ENCODE measurements at places on chromosomes 1 and 21.

GRCh38 chr1:96522927-96523326, 198.7 kb upstream of the PTBP2 start:
- peak; percentile 9 for DNase-seq

DNA sequence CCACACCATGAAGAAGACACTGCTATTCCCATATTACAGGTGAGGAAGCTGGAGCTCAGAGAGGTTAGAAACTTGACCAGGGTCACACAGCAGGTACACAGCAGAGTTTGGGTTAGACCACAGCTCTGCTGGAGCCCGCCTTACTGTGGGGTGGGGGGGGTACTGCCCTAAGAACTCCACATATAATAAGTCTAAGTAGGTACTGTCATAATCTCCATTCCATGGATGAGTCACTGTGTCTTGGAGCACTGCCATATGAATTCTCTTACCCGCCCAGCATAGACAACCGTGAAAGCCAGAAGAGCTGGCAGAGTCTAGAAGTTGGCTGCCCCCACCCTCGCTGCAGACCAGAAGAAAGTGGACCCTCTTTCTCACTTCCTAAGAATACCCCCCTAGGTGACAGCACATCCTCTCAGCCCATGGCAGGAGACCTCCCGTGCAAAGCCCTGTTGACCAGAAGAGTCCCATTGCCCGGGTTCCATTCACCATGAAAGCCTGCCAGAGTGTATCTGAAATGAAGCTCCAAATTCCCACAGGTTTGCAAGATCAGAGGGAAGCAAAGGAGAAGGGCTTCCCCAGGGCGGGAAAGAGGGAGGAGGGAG, 5.2 kb upstream of the PLA2G2D start:
- peak; percentile 79 for DNase-seq

GRCh38 chr1:61501971-61502916, 222.7 kb downstream of the TM2D1 start:
- no peak for DNase-seq

DNA sequence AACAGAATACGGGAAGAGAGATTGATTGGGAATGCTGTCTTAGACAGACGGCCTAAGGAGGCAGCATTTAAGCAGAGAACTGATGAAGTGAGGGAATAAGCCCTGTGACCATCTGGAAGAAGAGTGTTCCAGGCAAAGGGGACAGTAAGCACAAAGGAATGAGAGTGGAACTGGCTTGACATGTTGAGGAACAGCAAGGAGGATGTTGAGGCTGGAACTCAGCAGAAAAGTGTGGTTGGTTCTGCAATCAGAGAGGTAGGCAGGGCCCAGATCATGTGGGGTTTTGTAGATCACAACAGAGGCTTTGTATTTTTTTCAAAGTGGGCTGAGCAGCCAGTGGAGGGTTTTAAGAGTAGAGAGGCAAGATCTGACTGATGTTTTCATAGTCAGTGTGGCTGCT, 157.4 kb downstream of the DNM3 start:
- peak; percentile 23 for DNase-seq

DNA sequence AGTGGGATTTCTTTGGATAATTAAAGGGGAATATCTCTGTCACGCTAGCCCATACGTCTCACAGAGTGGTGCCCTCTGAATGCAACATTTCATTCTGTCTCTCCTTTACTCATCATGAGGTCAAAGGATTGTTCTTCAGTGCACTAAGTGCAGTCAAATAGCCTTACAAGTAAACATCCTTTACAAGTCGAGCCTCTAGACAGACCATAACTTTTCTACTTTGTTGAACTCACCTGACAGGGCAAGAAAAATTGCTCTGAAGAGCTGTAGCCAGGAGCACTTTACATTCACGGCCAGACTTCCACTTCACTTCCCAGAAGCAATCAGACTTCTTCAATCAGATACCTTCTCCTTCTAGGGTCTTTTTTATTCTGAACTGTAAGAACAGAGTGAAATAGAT, 768.0 kb upstream of the TMPRSS15 start:
- no peak for DNase-seq

DNA sequence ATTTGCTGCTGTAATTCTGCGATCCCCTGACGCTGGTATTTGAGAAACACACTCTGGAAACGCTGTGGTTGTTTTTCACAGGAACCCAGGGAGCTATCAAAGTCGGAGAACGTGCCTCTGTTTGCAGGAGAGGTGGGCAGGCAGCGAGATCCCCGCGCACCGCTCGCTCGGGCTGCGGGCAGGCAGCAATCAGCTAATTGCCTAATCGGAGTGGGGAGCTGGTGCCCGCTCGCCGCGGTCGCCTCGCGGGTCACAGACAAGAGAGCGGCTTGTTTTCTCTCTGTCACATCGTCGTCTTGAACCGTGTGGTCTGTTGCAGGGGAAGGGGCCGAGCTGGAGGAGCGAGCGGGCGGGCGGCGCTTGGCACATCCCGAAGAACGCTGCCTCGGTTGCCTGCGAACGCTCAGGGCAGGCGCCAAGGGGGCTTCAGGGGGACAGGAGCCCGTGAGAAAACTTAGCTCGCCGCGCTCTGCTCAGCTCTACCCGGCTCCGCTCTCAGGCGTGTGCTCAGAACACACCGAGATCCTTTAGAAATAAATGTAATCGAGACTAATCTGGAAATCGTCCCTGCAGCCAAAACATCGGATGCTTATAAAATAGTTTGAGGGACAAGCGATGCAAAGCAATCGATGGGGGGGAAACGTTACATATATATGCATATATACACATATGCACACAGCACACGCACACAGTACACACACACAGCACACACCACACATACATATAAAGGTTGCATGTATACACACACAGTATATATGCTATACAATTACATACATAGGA, 93.6 kb upstream of the SMYD2 start:
- no peak for DNase-seq

- DNase-seq, result peak; percentile 50
Observed at GRCh38 chr1:32939655-32940371, 24.8 kb downstream of the RNF19B start.

DNA sequence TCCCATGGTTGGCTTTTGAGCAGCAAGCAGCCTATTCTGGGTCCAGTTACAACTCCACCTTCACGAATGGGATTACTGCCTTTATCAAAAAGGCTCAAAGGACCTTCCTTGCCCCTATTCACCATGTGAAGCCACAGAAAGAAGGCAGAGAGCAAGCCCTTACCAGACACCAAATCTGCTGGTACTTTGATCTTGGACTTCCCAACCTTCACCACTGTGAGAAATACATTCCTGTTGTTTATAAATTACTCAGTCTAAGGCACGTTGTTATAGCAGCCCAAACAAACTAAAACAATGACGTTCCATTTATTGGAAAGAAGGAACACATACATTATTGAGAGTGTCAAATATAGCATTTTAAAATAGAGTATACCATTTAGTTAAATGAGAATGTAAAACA, 1557.9 kb downstream of the PLA2G4A start:
- DNase-seq, result no peak

GRCh38 chr1:110123224-110123623, 11.0 kb downstream of the UBL4B start:
- peak; percentile 60 for DNase-seq

- no peak for DNase-seq
Observed at GRCh38 chr1:70945251-70945650, 102.4 kb downstream of the PTGER3 start.

GRCh38 chr1:179889589-179889988, 7.5 kb downstream of the TOR1AIP1 start:
- no peak for DNase-seq

DNA sequence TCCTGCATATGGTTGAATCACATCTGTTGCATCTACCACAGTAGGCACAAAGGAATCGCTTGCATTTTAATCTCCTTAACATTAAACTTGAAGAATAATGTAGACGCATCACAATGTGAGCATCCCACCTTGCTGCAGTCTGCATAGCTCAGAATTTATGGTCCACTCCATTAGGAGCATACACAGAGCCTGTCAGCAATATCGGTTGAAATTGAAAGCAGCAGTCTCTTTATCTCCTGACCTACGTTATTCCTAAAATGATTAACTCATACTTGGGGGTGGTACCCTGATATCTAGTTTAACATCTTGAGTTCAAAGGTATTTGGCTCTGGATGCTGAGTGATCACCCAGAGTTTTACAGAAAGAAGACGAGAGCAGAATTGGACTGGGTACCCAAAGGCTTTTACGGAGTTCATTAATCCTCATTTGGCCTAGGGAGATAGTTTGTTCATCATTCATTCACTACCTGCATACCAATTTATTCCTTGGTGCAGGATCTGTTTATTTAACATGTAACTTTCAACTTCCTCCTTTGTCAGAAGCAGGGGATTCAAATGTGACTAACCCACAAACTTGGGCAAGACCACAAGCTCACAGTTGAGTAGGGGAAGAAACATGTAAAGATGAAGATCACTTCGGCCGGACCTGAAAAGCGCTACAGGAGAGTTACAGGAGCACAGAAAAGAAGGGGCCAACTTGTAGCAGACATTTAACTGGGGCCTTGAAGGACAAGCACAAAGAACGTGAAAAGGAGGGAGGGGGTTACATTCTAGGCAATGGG, 187.9 kb downstream of the DAB1 start:
- DNase-seq, result no peak

GRCh38 chr1:201930803-201931202, 15.5 kb downstream of the LMOD1 start:
- no peak for DNase-seq

DNA sequence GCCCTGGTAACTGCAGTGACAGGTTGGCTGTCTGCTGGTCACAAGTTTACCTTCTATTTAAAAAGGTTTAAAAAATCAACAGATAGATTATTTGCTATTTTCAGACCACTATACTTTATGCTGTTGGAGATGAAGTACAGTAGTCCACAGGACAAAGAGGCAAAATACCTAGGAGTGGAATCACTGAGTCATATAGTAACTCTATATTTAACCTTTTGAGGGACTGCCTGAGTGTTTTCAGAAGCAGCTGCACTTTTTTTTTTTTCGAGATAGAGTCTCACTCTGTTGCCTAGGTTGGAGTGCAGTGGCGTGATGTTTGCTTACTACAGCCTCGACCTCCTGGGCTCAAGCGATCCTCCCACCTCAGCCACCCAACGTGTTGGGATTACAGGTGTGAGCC, 11.7 kb downstream of the CNIH4 start:
- DNase-seq, result no peak

GRCh38 chr1:214386747-214387146, 105.8 kb downstream of the SMYD2 start:
- no peak for DNase-seq

DNA sequence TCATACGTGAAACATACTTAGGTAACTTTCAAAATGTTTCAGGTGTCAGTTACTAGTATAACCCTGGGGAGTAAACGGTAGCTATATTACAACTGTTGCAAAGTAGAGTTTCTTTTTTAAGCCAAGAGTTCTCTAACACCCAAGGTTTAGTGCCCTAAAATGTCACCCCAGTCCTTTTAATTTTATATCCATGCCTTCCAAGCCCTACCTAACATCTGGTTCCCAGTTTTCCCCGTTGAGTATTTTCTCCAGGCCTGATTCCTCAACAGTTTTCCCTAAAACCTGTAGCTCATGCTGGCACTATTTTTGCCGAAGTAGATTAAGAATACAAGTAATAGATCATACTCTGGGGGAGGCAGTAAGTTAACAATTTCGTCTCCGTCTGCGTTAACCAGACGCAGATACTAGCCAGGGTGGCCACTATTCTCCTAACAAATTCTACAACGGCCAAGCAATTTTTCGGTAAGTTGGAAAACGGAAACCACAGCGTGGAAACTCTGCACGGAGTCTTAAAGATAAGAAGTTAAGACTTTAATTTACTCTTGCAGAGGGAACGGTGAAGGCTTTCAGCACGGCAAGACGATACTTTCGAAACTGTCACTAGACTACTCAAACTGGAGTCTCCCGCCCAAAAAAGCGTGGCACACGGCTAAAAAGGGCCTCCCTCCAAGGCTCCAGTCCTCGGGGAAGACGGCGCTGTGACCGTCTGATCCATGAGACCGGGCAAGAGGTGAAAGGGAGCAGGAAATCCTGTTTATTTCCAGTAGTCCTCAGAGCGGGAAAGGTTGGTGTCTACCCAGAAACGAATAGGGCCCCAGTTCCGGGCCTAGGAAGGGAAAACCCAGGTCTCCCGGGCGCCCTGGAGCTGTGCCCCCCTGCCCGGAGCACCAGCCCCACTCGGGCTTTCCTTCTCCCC, 945 bp downstream of the SRSF4 start:
- no peak for DNase-seq

DNA sequence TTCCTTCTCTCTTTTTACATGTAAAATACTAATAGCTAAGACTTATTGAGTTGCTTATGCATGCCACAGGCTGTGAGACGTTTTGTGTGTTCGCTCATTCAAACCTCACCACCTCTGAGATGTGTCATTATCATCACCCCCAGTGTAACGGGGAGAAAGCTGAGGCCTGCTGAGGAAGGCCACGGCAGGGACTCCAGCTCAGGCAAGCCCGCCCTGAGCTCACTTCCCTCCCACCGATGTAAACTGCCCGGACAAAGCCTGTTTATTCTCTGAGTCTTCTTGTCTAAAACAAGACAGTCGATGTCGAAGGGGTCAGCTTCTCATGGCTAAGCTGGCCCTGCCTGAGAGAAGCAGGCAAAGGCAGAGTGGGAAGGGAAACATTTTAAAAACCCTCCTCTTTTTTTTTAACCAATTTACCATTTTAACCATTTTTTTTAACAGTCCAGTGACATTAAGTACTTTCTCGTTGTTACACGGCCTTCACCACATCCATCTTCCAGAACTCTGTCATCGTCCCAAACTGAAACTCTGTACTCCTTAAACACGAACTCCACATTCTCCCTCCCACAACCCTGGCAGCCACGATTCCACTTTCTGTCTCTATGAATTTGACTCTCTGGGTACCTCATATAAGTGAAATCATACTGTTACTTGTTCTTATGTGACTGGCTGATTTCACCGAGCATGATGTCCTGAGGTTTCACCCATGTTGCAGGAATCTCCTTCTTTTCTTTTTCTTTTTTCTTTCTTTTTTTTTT, 204.8 kb upstream of the GALNT2 start:
- no peak for DNase-seq

DNA sequence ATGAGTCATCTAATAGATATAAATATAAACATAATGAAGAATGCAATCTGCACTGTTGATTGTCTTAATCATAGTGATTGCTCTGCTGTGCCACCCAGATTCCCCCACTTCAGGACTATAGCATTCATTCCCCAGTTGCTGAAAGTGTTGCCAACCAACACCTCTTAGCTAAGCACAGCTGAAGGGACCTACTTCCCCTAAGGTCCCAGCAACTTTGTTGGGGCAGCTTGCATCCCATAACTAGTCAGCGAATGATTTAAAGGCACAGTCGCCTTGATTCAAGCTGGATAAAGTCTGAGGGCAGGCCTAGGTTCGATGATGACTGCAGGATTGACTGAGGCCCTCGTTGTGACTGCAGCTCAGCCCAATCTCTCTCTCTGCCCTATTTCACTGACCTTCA, 14.3 kb upstream of the RGS1 start:
- DNase-seq, result no peak

DNA sequence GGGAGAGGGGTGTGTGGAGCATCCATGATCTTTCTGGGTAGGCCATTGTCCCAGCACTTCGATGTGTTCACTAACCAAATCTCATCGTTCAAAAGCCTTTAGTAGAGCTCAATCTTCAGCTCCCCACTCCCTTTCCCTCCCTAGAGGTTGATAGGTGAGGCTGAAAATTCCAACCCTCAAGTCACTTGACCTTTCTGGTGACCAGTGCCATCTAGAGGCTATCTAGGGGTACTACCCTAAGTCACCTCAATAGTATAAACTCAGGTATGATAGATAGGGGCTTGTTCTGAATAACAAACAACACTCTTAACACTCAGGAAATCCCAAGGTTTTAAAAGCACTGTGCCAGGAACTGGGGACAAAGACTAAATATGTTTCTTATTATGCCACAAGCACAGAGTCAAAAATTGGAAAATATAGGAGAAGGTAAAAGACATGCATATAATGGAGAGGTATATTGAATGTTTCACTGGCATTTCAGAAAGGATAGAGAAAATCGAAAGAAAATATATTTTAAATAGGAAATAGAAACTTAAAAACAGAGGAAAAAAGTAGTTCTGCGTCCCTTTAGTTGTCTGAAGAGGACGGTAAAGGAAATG, 42.9 kb upstream of the CD53 start:
- DNase-seq, result peak; percentile 6

All from fibroblast of skin of back (primary cell).